Activated CD4-positive, alpha-beta T cell treated with anti-CD3 and anti-CD28 coated beads, Interleukin-2, amount 50 U/mL, for 4 hours (primary cell): ENCODE measurements at places on chromosomes 4 and X.
A peak's percentile ranks its signal among the peaks of the same experiment; 100 is the strongest.

- DNase-seq: no peak
Observed at GRCh38 chrX:108664701-108665100, 71.7 kb downstream of the IRS4 start.

- peak; percentile 56 for DNase-seq
Observed at GRCh38 chr4:52038103-52038912, at the start of gene SGCB. Gene SGCB, minus strand, starts transcription at chr4:52038299. Its CDS starts 40 bp downstream, at chr4:52038259.

- no peak for DNase-seq
Observed at GRCh38 chr4:47315346-47315745, 148.2 kb downstream of the COMMD8 start.

DNA sequence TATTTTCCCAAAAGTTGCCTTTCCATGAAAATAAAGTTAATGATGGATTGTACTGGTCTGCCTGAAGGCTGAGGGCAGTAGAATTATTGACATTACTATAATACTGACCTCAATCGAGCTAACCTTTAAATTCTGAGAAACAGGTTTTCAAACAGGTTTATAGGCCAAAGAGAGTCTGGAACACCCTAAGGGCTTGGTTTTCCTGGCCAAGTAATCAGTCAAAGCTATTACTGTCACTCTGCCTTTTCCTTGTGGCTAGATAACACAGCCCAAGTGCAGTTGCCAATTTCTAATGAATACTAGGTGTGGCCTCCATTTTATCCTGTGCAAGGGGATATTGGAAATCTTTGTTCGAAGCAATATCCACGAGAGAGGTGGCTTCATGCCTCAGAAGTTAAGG lies 75.2 kb downstream of the INTS12 start:
- DNase-seq: no peak

- DNase-seq: no peak
Observed at GRCh38 chr4:116469582-116469981, 615.8 kb downstream of the TRAM1L1 start.

DNA sequence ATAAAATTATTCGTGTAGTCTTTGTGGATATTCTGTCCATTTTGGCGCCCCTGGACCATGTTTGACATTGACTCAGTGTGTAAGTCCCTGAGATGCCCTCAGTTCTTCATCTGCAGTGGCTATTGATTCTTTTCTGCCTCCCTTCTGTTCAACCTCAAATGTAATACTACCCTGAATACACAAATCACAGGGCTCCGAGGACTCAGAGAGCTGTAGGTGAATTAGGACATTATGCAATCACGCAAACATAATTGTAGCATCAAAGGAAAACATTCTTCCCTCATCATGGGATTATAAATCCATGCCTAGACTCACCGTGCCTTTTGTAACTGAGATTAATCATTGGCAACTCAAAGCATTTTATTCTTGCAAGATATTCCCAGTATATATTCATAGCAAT lies 161.4 kb upstream of the PACRGL start:
- no peak for DNase-seq

- DNase-seq: no peak
Observed at GRCh38 chr4:68249434-68249833, 3.9 kb upstream of the TMPRSS11B start.

- DNase-seq: no peak
Observed at GRCh38 chrX:18032486-18033221, 171.6 kb upstream of the RAI2 start.

GRCh38 chr4:141580523-141580922 lies 55.9 kb upstream of the IL15 start:
- no peak for DNase-seq

- DNase-seq: no peak
Observed at GRCh38 chr4:123916821-123917220, 520.2 kb downstream of the SPRY1 start.

DNA sequence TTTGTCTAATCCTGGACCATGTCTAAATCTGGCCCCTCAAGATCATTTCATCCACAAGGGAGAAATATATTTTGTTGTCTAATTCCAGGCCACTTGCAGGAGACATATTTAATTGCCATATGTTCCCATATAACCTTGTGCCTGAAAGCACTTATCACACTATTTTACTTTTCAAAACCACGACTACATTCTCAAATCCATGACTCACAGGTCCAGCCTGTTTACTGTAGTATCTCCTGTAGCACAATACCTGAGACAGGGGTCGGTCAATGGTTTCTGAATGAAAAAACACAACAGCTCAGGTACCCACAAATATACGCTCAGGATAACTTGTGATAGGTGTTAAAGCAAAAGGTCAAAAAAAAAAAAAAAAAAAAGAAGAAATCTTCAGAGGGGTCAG lies 60.9 kb downstream of the SEC24D start:
- DNase-seq: no peak

- no peak for DNase-seq
Observed at GRCh38 chr4:110618581-110619462, 4.1 kb downstream of the PITX2 start.

DNA sequence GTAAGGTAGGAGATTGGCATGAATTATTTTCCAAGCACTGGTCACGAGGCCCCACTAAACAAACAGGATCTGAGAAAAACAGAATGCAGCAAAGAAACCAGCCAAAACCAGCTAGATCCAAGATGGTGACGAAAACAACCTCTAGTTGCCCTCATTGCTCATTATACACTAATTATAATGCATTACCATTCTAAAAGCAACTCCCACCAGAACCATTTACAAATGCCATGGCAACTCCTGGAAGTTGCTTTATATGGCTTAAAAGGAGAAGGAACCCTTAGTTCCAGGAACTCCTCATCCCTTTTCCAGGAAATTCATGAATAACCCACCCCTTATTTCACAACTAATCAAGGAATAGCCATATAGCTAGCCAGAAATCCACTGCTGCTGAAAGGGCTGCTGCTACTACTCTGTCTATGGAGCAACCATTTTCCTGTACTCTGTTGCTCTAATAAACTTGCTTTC lies 69.3 kb downstream of the ABCB7 start:
- DNase-seq: no peak

- DNase-seq: no peak
Observed at GRCh38 chr4:80219301-80220025, 22.2 kb downstream of the PRDM8 start.

DNA sequence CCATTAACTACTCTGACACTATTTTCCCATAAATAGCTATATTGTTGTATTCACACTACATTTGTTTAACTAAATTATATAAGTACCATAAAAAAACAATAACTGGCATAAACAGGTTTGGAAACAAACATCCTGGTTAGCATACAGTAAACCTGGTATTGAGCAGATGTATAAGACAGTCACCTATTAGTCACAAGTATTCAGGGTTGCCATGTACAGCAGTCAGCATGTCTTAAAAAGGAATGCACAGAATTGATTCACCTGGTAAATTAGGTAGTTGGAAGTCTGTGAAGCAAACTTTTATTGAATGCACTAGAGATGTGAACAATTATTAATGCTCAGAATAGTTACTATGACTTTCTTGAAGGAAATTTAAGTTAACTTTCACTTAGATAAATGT lies 137.9 kb downstream of the FAM13A start:
- DNase-seq: no peak
